ENCODE measurements at places on chromosomes 1 and 21.
A peak's percentile ranks its signal among the peaks of the same experiment; 100 is the strongest.

DNA sequence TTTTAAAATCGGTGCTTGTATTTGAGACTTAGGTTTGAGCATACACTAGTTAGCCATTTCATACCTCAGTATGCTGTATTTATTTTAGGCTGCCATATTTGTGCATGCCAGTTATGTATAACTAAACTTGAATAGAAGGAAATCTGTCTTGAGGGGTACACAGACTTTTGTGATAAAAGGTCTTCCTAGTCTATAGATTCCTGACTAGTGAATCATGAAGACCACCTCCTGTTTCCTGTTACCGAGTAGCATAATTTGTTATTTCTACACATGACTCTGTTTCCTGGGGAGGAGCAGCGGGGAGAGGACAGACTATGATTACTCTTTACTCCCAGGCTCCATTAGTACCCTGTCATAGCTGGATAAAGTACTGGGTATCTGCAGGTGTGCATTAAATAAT lies 316.8 kb upstream of the SNX7 start:
- no peak for DNase-seq

DNA sequence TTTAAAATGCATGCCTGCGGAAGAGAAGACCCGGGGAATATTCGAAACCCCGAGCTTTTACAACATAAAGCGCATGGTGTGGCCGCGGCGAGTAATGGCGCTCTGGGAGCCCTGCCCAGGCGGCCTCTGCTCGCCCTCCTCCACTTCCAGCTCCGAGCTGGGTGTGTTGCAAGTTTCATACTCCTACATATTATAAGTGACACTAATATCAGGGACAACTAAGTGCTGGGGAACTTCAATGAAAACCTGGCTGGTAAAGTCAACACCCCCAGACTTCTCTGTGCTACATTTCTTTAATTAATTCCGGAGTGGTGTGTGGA lies 11.8 kb downstream of the SIM2 start:
- no peak for DNase-seq

DNA sequence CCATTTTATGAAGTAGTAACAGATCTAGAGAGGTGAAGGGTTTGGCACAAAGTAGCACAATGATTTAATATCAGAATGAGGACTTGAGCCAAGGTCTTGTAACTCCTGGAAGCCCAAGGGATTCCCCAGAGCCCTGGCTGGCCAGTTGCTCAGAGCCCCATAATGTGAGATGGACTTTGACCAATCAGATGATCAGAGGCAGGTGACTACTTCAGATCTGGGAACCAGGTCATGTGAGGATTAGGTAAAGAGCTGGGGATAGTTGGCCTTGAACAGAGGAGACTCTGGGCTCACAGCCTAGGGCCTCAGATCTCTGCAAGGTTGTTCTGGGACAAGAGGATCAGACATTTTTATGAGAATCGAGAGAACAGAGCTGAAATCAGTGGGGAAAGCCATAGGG lies 18.9 kb downstream of the SHISAL2A start:
- DNase-seq: no peak

DNA sequence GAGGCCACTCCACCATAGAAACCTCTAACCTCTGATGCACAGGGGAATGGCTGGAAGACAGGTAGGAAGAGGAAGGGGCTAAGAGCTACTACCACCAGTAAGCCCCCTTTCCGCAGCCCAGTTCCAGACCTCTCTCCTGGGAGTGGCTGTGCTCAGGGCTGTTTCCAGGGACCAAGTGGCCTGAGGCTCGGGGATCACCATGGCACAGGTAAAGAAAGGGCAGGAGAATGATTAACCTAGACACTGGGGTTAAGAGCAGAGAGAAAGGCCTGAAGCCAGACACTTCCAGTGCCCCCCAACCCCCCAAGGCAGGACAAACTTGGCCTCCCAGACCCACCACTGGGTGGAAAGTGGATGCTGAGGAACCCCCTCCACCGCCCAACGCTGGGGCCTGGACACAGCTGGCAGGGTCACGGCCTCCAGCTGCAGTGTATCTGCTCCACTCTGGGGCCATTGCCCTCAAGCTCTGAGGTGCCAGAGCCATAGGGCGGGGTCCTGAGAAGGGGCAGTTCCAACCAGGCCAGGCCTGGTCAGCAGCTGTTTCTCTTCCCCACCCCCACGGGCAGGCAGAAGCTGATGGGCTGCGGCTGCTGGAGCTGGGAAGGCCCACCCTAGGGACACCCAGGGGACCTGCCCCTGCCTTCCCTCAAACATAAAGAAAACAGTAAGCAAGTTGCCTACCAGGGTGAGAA lies 2.6 kb downstream of the TAGLN2 start:
- no peak for DNase-seq

- no peak for DNase-seq
These were observed 391.0 kb downstream of the OMA1 start for GRCh38 chr1:58155418-58156123.

- no peak for DNase-seq
These were observed 99.7 kb upstream of the KRTAP19-8 start for GRCh38 chr21:31137960-31138359.

DNA sequence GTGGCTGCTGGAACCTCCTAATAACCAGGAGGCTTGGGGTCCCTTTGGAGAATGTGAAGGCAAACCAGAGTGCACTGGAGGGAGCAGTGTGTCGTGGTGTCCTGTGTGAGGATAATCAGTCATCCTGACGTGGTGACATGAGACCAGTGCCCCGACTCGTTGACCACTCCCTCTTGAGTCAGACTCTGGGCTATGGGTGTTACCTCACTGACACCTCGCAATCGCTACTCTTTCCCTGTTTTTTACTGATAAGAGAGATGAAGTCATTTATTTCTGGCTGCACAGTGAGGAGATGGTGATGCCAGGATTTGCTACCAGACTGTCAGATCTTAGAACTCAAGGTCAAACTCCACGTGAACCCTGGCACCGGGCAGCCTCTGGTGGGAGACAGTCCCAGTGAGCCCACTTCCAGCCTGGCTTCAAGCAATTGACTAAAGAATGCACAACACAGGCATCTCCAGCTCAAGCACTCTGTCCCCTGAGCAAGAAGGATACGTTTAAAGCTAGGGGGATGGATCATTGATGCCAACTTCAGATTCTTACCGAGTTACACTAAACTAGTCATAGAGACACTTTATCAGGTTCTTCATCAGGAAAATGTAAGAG lies 30.3 kb downstream of the UBASH3A start:
- no peak for DNase-seq

GRCh38 chr1:53663529-53664300 lies 75.2 kb downstream of the GLIS1 start:
- DNase-seq: no peak

- DNase-seq: no peak
These were observed 7.4 kb downstream of the SH2D2A start for GRCh38 chr1:156809281-156809680.

DNA sequence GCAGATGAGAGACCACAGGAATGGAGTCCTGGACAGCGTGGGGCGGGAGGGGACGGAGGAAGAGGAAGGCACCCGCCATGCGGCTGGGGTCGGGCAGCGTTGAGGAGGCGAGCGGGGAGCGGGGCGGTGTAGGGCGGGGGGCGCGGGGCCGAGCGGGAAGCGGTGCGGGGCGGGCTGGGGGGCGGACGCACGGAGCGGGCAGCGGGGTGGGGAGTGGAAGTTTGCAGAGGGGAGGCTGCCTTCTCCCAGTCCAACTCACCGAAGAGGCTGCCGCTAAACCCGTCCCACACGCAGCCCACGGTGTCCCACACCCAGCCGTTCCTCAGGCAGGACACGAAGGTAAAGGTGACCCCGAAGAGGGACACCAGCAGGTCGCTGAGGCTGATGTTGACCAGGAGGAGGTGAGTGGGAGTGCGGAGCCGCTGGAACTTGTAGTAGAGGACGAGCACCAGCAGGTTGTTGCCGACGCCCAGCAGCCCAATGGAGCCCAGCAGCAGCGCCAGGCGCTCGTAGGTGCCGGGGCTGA lies 483 bp downstream of the CHML start:
- no peak for DNase-seq

- DNase-seq: no peak
These were observed 33.7 kb downstream of the XCL2 start for GRCh38 chr1:168509875-168510791.

- DNase-seq: peak; percentile 72
These were observed 1.7 kb downstream of the TMCC2 start for GRCh38 chr1:205229399-205229871.

Measured in frontal cortex (tissue), 4 donors.